ENCODE measurements at places on chromosomes 3 and 15.

GRCh38 chr3:51684971-51685751, 14.1 kb downstream of the TEX264 start:
- no peak for DNase-seq

DNA sequence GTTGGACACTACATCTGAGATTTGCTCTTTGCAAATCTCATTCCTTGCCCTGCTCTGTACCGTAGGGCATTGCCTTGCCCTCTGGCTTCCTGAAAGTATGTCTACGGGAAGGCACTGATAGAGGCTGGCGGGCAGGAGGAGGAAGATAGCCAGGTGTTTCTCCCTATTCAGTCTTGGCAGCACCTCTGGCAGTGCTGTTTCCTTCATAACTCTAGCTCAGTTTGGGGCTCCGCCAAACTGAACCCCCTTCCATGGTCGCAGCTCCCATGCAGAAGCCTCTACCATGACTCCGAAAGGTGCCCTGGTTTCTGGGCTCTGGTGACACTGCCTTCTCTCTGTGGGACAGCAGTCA, 122.3 kb upstream of the PRR20G start:
- DNase-seq: no peak

- DNase-seq: no peak
Observed at GRCh38 chr3:152318512-152318911, 49.8 kb downstream of the MBNL1 start.

- no peak for DNase-seq
Observed at GRCh38 chr15:78917888-78918287, 27.0 kb downstream of the CTSH start.

DNA sequence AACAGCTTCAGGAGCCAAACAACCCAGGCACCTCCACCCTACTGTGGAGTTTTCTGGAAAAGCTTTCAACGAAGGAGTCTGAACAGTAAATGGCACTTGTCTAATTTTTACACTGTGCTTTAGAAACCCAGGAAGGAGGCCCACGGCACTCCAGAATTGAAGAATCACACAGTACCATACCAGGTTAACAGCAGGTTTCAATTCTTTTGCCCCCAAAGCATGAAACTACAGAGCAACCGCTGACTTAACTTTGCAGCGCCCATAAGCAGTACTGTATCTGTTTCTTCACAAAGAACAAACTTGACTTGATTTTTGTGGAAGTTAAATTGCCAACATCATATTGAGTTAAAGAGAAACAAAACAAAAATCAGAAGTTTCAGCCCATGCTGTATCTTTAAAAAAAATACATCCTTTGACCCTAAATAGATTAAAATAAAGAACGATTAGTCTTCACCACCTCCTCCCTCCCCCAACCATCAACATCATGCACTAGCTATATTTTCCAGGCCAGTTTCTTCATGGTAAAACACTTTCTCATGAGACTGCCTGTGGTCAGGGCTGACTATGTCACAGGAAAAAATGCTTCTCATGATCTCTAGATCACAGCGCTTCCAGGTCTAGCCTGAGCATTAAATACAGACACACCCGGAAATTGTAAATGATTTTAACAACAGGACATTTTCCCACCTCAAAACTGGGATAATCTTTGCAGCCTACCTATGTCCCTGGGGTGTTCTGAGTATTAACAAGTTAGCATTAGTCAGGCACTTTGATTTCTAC, 456.3 kb downstream of the FOXP1 start:
- DNase-seq: no peak

DNA sequence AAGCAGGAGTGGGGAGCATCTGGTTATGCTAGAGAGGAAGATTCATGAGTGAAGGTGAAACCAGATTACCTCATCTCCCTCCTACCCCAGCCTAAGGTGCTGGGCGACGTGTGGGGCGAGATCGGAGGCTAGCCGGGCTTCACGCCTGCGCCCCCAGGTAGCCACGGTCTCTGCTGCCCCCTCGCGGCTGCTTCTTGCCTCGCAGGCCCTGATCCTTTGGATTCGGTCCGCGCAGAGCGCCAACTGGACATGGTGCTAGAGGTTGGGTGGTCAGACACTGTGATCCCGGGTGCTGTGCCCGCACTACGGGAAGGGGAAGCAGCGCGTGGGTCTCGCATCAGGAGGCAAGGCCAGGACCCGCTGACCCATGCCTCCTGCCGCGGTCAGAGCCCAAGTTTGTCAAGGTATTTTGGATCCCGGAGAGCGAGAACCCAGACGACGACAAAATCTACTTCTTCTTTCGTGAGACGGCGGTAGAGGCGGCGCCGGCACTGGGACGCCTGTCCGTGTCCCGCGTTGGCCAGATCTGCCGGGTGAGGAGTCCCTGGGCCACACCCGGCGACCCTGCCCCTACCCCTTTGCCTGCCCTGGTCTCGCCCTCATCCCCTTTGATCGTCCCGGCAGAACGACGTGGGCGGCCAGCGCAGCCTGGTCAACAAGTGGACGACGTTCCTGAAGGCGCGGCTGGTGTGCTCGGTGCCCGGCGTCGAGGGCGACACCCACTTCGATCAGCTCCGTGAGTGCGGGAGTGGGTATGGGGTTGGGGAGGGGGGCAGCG, 4.2 kb downstream of the SEMA3B start:
- DNase-seq: peak; percentile 95

DNA sequence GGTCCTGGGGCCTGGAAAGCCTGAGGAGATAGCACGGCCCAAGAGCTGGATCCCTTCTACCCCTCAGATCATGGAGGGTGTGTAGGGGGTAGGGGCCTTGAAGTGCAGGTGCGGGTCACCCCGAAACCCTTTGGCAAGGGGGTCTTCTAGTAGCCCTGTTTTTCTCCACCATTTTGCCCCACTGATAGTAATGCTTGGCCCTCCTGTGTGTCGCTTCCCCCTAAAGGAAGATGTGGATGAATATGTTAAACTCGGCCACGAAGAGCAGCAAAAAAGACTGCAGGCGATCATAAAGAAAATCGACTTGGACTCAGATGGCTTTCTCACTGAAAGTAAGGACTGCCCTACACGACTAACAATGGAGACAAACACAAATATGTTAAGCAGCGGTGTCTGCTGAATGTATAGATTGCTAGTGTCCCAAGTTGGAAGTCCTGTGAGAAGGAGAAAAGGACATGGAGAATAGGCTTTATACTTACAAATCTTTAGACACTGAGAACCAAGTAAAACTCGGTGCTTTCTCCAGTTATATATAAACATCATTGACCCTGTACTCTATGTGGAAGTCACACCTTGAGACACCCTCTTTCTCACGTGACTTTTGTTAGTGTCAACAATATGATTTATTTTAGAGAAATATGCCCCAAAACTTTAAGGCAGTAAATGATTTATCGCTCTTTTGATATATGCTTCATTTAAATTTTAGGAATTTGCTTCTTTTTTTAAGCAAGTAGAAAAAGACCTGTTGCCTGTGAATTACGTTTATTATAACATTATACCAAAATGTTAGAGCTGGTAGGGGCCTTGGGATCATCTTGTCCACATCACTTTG, 802 bp downstream of the RCN2 start:
- DNase-seq: no peak

DNA sequence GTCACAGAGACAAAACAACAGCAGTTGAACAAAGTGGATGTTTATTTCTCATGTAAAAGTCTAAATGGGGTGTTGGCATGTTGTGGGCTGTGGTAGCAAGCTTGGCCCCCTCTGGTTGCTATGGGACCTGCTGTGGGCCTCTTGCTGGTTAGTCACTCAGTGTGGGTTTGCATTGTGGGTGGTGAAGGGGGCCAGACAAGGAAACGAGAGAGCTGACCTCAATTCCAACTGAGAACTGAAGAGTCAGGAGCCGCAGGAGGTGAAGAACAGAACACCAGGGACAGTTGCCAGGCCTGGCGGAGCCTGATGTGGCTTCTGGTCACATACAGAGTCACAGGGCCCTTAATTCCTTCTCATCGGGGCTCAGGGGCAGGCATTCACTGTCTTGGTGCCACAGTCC, 1.9 kb upstream of the ADPGK start:
- no peak for DNase-seq

- no peak for DNase-seq
Observed at GRCh38 chr15:31397851-31398661, 71.4 kb downstream of the KLF13 start.

GRCh38 chr3:56086355-56086754, 381.9 kb downstream of the ERC2 start:
- DNase-seq: no peak

GRCh38 chr3:183698756-183699155, 1.2 kb downstream of the YEATS2 start:
- DNase-seq: peak; percentile 55

DNA sequence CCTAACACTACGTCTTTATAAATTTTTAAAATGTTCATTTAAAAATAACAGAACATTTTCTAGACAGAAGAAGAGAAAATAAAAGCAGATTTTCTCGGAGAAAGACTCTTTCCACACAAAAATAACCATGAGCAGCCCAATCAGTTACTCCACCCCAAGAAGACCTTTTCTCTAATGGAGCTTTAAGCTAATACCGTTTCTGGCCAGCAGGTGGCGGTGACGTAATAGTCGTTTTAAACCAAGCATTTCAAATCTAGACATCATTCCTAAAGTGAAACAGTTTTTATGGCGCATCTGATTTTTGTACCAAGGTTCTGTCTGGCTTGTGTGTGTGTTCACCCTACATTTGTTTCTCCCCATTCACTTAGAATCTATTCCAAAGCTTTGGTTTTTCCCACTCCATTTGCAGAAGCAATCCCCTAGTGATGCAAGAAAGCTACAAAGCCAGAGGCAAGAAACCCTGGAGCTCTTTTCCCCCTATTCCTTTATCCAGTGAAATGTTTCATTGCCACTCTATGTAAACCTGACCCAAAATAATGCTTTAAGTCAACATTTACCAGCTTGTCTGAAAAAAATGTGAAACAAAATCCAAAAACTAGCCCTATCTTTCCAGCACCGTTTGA, 336.7 kb upstream of the IGF1R start:
- peak; percentile 49 for DNase-seq

DNA sequence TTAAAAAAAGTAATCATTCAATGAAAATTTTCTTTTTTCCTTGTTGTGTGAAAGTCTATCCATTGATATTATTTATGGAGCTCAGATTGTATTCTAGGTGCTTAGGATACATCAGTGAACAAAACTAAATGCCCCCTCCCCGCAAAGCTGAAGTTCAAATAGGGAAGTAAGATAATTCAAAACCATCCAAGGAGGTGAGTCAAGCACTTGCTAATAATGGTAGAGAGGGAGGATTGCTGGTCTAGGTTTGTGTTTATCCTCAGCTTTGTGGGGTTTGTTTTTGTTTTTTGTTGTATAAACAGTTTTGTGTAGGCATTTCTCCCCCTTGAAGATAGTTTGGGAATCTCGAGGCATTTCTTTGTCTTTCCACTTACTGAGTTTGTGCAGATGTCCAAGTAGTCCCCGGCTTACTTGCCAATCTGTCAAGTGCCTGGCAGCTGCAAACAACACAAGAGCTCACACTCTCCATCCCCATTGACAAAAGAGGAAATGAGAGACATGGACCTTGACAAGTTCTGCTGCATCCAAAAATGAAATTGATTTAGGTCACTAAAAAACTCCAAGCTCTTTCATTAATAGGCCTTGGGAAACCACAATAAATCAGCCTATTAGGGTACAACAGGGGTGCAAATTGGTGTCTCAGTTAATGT, 575.8 kb upstream of the TBL1XR1 start:
- peak; percentile 5 for DNase-seq

DNA sequence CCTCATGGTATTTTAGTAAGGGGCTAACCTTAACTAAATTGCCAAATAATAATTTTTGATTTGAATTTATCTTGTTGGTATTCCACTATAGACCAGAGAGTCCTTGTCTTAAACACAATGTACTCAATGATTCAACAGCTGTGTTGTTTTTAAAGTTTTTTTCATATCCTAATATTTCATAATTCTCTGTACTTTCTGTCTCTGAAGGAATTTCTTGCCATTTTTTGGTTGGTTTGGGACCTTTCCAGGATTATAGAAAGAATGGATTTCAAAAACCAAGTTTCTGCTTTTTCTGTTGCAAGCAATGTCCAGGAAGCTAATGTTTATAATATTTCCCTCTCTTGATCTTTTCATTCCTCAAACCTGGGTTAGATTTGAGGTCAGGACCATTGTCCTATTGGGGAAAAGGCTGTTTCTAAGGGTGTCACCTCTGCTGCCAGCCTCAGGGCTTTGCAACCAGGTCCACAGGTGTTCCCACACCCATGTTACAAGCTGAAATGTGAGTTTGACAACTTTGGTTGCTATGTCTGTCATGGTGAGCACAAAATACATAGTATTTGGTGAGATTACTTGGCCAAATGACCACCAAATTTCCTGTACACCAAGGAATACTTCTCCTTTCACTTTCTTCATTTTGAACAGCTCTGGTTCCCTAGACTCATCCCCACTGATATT, 363.7 kb upstream of the RGMA start:
- no peak for DNase-seq

- DNase-seq: no peak
Observed at GRCh38 chr3:34279901-34280300, 481.5 kb downstream of the PDCD6IP start.

DNA sequence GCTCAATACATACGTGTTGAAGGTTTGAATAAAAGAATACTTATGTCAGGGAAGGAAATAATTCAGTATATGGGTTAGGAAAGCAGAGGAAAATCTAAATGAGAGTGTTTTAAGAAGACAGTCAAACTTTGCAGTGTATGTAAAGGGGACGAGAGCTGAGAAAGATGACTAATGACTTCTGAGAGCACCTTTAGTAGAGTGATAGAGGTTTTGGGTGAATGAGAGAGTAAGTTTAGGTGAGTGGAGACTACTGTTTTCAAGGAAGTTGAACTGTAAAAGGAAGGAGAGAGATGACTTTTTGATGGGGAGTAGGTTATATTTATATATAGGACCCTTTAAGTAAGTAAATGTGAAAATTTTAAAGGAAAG, 9.4 kb downstream of the TBC1D23 start:
- DNase-seq: no peak

DNA sequence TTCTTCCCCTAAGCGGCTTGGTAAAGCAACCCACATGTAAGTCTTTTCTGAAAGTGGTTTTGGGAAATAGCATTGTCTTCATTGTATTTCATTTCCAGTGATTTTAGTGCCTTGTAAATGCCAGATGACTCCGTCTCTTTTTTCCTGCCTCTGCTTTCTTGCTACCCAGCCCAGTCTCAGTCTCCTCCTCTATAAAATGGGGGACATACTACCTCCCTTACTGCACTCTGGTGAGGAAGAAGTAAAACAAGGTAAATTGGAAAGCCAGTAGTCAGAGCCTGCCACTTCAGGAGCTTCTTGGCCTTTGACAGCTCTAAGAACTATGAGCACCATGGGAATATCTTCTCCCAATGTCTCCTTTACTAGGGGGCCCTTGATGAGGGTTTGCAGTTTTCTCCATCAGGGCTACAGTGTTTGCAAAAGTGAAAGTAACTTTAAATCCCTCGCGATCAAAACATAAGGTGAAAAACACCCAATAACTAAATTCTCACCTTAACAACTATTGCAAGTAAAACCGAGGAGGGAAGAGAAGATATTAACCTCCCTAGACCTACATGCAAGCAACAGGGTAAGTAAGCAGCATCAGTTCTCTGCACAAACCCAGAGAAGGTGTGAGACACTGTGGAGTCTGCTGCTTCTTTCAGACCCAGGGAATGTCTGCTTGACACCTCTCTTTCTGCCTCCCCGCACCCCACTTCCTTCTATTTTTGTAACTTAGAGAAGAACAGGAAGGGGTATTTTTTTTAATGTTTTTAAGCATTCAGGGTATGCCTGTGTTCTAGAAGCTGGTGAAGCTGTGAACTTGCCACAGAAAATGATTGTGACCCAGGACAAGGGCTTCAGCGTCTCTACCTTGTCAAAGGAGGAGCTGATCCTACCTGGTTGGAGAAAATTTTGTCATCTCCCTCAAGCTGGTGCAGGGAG, 159.1 kb upstream of the EOMES start:
- no peak for DNase-seq

All from germinal center (tissue), 1 donor.